HT1080 (cell line): ENCODE measurements at places on chromosomes 16 and 17. TPM values are rescaled to one million over a fixed set of nuclear protein-coding genes. Genes with fewer than 3 reads are reported as not detected.

DNA sequence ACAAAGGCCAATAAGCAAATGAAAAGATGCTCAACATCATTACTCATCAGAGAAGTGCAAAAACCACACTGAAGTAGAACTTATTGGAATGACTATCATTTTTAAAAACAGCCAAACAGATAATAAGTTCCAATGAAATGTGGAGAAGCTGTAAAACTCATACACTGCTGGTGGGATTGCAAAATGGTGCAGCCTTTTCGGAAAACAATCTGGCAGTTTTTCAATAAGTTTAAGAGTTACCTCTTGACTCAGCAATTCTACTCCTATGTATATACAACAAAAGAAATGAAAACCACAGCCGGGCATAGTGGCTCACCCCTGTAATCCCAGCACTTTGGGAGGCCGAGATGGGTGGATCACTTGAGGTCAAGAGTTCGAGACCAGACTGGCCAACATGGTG, 49.3 kb downstream of the AKAP10 start:
- no peak for DNase-seq

- no peak for DNase-seq
Observed at GRCh38 chr16:80974649-80975376, 31.9 kb downstream of the CMC2 start.

DNA sequence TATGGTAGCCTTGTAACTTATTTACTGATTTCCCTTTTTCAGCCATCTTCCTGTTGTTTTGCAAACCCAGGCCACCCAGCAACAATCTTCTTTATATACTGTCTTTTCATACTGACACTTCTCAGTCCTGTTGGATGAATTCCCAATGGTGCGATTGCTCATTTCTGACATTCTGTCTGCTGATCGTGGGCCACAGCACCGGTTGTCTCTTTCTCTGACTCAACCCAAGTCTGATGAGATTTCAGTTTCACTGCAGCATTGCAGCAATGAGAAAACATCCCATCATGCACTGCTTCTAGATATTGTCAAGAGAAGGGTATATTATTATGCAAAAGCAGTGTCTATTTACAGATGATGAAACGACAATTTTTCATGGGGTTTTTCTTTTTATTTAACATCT, 349.2 kb upstream of the HSBP1 start:
- DNase-seq = peak; percentile 77

GRCh38 chr17:76709077-76709950, 1.5 kb downstream of the MXRA7 start:
- peak; percentile 98 for DNase-seq

DNA sequence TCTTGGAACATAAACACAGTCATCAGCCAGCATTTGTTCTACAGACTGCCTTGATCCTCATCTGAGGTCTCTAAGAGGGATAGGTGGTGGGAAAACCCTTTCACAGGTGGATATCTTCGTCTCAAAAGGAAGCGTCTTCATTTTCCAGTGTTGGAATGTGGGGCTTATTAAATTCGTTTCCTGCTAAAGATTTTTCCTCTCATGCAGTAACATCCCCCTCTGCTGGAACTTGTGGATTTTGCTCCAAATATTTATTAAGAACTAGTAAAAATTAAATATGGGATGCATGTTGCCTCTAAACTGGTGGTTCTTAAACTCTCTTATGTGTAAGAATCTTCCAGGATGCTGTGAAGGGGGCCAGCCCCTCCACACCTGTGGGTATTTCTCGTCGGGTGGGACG, 20.1 kb upstream of the MLYCD start:
- DNase-seq = peak; percentile 48

GRCh38 chr16:30049871-30050270, 15.7 kb upstream of the ALDOA start:
- DNase-seq = no peak

DNA sequence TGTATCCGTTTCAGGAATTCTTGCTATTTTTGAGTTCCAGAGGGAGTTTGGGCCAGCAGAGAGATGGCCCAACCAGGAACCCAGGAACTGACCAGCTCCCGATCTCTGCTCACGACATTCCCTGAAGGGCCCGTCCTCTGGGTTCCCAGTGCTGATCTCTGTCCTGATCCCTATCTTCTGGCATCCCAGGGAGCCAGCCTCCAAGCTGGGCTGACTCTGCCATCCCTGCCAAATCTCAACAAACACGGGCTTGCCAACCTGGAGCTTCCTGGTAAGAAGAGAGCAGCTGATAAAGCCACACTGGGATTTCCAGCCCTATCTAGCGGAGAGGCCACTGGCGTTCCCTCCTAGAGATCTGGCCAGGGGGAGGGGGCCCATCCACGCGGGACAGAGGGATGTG, 16.2 kb downstream of the GPRC5B start:
- DNase-seq = no peak

- no peak for DNase-seq
Observed at GRCh38 chr17:80227156-80227555, 6.9 kb downstream of the SLC26A11 start.

DNA sequence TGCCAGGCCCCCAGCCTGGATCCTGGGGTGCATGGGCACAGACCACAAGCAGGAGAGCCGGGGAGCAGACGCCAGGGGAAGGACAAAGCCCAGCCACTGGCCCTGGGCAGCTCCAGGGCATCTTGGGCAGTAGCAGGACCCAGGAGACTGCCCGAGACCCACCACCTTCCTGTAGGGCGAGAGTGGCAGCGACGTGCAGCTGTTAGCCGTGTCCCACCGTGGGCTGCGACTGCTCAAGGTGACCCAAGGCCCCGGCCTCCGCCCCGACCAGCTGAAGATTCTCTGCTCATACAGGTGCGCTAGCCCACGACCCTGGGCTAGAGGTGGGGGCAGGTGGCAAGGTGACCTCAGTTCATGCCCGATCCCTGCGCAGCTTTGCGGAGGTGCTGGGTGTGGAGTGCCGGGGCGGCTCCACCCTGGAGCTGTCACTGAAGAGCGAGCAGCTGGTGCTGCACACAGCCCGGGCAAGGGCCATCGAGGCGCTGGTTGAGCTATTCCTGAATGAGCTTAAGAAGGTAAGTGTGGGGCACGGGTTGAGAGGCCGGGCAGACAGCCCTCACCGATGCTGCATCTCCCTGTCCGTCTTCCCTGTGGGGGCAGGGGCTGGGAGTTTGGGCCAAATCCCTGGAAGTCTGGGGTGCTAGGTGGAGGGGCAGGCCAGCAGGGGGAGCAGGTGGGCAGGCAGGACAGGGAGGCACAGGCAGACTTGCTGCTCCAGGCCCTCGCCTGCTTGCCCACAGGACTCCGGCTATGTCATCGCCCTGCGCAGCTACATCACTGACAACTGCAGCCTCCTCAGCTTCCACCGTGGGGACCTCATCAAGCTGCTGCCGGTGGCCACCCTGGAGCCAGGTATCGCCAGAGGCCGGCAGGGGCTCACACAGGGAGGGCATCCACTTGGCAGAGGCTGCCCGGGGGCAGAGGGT, 13.5 kb upstream of the SMIM5 start:
- peak; percentile 74 for DNase-seq

SLC52A1 gene
- not detected in 2 replicates for total RNA-seq

TPSB2 gene
- not detected in 2 replicates for total RNA-seq

KIFC3 gene
- total RNA-seq = 134 and 140 TPM in 2 replicates
